ENCODE measurements at places on chromosomes 12 and 14. TPM values are rescaled to one million over a fixed set of nuclear protein-coding genes. Genes with fewer than 3 reads are reported as not detected.

The USP15 gene
- 61.8 TPM for total RNA-seq

The DPPA3 gene
- not detected for total RNA-seq

The BEST3 gene
- total RNA-seq, result 0.18 TPM

The LTB4R gene
- total RNA-seq, result 10.5 TPM

The IL31 gene
- not detected for total RNA-seq

The ADCY4 gene
- 87.0 TPM for total RNA-seq

The KRT86 gene
- total RNA-seq, result not detected

The TAS2R43 gene
- total RNA-seq, result 1.8 TPM

The ARPC3 gene
- total RNA-seq, result 308 TPM

The NACA gene
- total RNA-seq, result 892 TPM

The HOXC6 gene
- 0.58 TPM for total RNA-seq
